Fibroblast of mammary gland (primary cell): ENCODE measurements at places on chromosomes 5 and 9.

DNA sequence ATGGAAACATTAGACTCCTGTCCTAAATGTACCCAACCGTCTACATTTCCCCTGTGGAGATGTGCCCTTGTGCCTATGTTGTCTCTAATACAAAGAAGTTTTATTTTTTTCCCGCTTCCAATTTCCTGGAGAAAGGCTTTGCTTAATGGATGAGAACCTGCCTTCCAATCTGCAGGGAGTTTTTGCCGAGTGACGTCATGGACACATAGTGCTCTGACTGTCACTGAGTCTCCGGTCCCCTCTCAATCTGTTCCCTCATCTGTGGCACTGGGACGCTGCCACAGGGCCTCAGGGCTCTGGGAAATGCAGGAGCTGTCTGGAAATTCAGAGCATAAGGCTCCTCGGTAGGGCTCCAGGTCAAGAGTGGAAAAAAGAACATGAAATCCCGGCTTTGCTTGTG is 144.8 kb downstream of the PDZD2 start:
- DNase-seq, result no peak

- no peak for DNase-seq
These were observed 27.7 kb downstream of the PCDHB15 start for GRCh38 chr5:141272906-141273305.

DNA sequence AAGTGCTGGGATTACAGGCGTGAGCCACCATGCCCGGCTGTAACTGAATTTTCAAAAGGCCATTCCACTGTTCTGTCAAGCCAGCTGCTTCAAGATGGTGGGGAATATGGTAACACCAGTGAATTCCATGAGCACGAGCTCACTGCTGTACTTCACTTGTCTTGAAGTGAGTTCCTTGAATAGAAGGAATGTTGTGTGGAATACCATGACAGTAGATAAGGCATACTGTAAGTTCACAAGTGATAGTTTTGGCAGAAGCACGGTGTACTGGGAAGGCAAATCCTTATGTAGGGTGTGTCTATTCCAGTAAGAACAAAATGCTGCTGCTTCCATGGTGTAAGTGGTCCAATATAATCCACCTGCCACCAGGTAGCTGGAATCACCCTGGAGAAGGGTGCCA is 6.6 kb upstream of the PRXL2C start:
- DNase-seq, result no peak

GRCh38 chr5:142104491-142104890 is 4.1 kb upstream of the NDFIP1 start:
- no peak for DNase-seq

GRCh38 chr5:72698481-72698880 is 118.0 kb upstream of the TNPO1 start:
- DNase-seq, result no peak

DNA sequence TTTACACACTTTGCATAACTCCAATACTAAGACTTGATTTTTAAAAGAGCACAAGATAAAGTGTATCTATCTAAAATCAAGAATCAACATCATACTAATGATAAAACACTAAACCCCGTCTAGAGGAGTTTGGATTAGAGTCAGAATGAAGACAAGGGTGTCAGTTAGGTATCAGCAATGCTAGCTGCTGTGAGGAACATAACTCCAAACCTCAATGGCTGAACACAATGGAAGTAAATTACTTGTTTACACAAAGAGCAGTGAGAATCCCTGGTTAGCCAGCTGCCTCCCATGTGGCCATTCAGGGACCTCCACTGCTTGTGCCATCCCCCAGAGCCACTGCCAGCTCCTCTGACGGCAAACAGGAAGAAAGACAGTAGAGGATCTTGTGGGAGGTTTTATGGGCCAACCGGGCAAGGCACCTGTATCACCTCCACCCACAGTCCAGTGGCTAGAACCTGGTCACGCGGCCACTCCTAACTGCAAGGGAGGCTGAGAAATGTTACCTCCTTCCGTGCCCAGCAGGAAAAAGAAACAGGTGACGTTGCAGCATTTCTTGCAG is 24.0 kb upstream of the GRHPR start:
- DNase-seq, result no peak

DNA sequence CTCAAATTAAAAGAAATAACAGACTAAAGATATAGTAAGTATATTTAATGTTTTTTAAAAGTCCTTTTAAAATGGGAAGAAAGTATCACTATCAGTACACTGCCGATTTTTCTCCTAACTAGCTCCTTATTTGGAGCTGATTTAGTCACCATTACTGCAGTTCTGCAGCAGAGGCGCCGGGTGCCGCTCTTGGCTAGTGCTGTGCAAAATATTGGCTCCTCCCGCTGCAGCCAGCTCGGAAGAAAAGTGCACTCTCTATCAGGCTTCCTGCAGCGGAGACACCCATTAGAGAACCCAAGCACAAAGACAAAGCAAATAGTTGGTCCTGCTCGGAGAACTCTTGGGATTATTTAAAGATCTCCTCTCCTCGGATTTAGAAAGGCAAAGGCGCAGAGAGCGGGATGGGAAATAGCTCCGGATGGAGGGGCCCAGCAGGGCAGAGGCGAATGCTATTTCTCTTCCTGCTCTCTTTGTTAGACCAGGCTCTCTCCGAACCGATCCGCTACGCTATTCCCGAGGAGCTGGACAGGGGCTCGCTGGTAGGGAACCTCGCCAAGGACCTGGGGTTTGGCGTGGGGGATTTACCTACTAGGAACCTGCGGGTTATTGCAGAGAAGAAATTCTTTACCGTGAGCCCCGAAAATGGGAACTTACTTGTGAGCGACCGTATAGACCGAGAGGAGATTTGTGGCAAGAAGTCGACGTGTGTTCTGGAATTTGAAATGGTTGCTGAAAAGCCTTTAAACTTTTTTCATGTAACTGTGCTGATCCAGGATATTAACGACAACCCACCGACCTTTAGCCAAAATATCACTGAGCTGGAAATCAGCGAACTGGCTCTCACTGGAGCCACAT is at the start of gene PCDHGB3:
Gene PCDHGB3 (plus strand): TSS at position 249 of the 855 bp plus-strand sequence. CDS start 153 bp downstream, at position 402.
- peak; percentile 56 for DNase-seq

- peak; percentile 24 for DNase-seq
These were observed 28.6 kb upstream of the CTNNA1 start for GRCh38 chr5:138724470-138725146.

- DNase-seq, result no peak
These were observed 795 bp downstream of the CNOT8 start for GRCh38 chr5:154858972-154859871.

DNA sequence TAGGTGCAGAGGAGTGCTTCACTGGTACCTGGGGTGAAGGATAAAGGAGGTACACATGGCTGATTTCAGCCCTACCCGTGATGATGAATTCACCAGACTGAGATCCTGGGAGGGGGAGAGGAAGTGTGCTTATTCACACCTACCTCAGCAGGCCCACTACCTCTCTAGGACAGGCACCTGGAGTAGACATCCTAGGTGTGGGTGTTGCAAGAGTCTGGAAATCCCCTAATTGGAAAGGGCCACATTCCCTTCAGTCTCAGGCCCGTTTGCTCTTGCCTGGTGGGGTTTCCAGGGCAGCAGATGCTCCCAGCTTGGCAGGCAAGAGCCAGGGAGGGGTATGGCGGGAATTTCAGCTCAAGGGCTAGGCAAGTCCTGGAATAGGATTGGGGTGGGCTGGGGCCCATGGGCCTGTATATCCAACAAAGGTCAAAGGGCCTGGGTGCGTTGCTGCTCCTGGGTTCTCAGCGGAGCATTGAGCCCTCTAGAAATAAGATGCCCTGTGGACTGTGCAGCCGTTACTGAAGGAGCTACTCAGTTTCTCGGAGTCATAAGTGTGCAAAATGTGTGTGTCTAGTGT is 5.8 kb upstream of the CCL21 start:
- DNase-seq, result no peak

GRCh38 chr9:133761641-133762248 is 23.6 kb upstream of the SARDH start:
- DNase-seq, result no peak

GRCh38 chr5:176837707-176838115 is 27.4 kb downstream of the UNC5A start:
- DNase-seq, result peak; percentile 84

DNA sequence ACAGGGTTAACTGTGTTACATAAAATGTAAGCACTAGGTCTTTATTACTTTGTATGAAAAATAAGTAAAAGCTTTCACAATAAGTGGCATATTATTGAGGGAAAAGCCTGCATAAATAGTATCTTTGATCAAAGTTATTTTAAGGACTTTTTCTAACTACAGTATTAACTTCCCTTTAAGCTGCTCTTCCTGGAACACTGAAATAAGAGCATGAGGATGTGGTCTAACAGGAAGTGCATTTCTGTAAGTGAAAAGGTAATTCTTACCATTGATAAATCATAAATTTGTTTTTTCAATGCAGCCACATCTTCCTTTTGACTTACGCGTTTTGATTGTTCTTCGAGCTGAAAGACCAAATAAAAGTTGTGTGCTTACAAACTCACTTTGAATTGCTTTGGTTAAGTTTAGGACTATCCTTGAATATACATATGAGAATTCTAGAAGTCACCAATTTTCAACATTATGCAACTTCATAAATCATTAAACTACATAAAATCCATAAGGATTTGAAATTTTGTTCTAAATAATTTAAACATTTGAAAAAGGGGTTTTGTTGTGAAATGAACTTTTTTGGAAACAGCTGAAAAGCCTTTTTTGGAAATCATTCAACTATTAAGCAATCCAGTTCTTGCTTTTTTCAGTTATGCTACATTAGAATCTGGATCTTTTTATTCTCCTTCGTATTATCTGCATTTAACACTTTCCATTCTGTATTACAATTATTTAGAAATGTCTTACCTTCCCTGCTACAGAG is 50.6 kb downstream of the RASEF start:
- peak; percentile 6 for DNase-seq

DNA sequence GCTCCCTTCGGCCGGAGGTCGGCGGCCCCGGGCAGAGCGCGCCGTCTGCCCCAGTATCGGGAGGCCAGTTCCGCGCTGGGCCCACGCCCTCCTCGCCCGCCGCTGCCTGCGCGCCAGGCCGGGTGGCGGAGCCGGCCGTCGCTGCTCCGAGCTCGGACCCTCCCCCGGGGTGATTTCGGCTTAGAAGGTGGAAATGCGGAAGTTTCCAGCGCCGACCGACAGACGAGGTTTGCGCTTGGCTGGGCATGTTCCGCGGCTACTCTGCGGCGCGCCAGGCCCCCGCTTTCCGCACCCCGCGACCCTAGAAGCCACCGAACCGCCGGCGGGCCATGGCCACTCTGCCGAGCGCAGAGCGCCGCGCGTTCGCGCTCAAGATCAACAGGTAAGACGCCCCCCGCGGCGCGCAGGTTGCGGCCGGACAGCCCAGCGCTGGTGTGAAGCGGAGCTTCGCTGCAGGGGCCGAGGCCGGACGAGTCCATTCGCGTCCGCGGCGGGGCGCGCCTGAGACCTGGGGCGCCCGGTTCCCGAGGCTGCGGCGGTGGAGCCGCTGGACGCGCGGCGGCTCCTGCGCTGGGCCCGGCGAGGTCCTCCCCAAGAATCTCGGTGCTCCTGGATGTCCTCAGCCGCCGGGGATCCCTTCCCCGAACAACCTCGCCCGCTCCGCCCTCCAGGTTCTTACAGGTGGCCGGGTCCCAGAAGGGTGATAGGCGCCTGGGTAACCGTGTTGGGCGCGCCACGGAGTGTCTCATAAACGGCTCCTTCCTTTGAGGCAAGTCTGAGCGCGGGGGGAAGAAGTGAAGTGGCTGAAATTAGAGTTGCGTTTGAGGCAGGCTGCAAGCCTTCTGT is at the start of gene DOCK8:
Gene DOCK8 (plus strand): TSS at position 218 of the 846 bp plus-strand sequence. CDS start 112 bp downstream, at position 330.
- peak; percentile 21 for DNase-seq

DNA sequence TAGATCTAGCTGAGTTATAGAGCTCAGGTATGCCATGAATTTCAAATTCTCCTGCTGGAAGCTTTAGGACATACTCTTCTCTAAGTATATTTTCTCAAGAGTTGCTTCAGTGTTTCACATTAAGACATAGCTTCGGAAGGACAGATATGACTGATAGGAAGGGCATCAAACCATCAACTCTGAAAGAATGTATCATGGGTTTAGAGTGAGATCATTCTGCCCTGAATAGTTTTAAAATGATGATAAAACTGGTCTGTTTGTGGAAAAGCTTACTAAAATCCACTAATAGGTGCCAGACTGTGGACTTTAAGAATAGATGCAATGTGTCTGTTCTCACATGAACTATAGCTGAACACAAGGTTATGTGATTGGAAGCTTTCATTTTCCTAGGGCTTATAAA is 8.4 kb downstream of the SPEF2 start:
- DNase-seq, result peak; percentile 18

DNA sequence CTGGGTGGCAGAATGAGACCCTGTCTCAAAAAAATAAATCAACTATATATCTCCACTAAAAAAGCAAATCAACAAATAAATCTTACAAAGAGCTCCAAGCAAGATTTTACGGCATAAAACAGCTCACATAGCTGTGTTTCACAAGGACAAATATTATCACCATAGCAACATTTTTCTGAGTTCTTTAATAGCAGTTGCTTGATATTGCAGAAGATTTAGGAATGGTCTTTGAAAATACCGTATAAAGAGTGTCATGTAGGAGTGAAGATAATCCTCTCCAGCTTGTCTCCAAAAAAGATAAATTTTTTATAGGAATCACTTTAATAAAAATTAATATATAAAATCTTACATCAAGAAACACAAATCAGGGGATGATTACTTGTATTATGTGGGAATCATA is 36.6 kb upstream of the MYOT start:
- DNase-seq, result no peak

DNA sequence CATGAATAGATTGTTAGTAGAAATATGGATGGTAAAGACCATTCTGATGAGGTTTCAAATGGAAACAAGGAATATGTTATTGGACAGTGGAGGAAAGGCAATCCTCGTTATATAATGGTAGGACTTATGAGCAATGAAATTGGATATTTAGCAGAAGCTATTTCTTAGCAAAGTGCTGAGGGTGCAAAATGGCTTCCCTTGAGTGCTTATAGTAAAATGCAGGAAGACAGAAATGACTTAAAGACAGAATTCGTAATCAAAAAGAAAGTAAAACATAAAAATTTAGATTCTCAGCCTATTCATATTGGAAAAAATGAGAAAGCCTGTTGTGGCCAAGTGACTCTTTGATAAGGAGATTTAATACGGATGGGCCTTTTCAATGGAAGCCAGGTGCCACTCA is 102.1 kb upstream of the ADRA1B start:
- DNase-seq, result no peak

- no peak for DNase-seq
These were observed 218.7 kb downstream of the DCP2 start for GRCh38 chr5:113195251-113195650.
